NCI-H345 (cell line): ENCODE measurements at places on chromosomes 3 and 15.

DNA sequence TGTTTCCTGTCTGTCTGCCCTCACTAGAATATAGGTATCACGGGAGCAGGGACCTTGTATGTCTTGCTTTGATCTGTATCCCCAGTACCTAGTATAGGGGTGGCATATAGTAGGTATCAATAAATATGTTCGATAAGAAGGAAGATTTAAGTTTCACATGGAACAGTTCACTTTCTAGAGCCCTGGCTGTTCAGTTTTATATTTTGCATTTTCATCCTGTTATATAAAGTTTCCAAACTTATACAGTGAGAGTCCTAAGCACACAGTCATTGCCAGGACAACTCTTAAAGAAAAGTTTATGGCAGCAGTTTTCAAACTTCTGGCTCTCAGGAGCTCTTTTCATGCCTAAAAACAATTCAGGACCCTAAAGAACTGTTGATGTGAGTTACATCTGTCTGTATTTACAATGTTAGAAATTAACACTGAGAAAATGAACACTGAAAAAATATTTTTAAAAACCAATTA lies 13.4 kb downstream of the ITPR1 start:
- DNase-seq: no peak

GRCh38 chr15:76176059-76176458 lies 116.3 kb downstream of the TMEM266 start:
- no peak for DNase-seq

DNA sequence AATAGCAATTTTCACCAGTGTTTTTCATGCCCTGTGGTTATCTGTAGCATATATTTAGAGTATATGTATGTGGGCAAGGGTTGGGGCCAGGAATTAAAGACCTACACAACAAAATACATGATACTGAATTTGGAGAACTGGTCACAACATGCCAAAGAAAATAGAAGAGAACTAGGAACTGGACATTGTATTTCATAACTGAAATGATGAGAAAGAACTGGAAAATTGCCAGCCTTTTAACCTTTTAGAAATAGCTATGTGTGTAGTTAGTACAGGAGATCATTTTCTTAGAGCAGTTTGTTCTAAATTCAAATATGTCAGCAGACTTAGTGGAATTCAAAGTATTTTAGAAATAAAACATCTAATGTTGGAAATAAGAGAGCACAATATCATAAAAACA lies 227.1 kb upstream of the CGNL1 start:
- no peak for DNase-seq

DNA sequence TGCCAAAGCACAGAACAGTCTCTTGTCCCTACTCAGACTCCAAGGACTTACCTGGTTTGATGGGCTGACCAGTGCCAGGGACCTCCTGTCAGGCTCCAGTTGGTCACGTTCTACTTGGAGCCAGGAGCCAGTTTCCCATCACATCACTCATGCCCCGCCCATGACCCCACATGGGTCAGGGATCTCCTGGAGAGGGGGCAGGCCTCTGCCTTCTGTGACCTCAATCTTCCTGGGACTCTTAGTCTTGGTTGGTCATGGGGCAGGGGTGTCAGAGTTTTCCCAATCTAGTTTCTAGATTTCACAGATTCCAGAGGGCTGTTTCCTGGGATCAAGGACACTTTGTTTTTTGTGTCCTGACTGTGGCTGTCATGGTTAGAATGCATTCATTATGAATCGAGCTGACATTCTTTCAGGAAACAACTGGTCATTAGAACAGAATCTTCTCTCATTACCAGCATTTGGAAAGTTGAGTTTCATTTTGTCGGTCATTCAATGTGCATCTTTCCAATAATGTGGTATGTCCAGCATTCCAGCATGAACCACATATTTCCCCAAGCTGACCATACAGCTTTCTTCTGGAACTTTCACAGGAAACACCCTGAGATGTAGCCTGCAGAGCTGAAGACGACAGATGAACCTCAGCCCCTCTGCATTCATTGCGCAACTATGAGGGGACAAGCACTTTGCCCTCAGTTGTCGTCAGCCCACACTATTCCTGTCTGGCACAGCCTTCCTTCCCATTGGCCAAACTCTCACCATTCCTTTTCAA lies 19.8 kb downstream of the CYP19A1 start:
- no peak for DNase-seq
